ENCODE measurements at places on chromosomes 12 and 14.

- H3K36me3 ChIP-seq = no peaks in the 10 kb centered on the region
Measured at GRCh38 chr12:72030277-72030676, 91.6 kb downstream of the TPH2 start.

DNA sequence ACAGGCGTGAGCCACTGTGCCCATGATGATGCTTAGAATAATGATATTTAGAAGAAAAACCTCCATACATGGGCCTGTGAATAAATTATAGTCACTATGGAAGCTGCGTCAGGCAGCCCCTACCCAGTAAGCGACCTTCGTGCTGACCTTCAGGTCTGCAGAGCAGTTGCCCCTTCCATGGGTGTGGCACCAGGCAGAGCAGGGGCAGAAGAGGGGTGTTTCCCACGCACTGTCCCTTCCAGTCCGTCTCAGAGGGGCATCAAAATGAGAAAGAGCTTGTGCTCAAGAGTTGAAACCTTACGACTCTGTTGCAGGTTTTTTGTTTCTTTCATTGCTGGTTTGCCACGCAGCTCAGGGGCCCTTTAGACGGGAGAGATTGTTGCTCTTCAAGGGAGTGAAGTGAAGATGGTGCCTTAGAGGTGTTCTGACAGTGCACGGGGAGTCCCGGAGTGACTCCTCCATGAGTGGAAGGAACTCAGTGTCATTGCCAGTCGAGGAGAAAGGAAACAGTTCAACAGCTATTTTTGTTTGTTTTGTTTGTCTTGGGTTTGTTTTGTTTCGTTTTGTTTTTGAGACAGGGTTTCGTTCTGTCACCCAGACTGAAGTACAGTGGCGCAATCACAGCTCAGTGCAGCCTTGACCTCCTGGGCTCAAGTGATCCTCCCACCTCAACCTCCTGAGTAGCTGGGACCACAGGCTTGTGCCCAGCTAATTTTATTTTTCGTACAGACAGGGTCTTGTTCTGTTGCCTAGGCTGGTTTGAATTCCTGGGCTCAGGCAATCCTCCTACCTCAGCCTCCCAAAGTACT lies 13.9 kb downstream of the CKB start:
- no peak for DNase-seq
- no peaks in the 10 kb centered on the region for H3K27me3 ChIP-seq
- H3K4me1 ChIP-seq = no peaks in the 10 kb centered on the region
- peaks cover 23% of the 10 kb centered on the region for H3K36me3 ChIP-seq

- H3K27ac ChIP-seq = no peak overlapping the region
- no peaks in the 10 kb centered on the region for H3K36me3 ChIP-seq
- H3K4me1 ChIP-seq = no peaks in the 10 kb centered on the region
- H3K27me3 ChIP-seq = no peaks in the 10 kb centered on the region
Measured at GRCh38 chr12:54311051-54311450, 10.2 kb upstream of the NFE2 start.

- H3K4me1 ChIP-seq = no peaks in the 10 kb centered on the region
- H3K27me3 ChIP-seq = no peaks in the 10 kb centered on the region
- H3K4me3 ChIP-seq = no peak overlapping the region
- no peak for DNase-seq
- peaks cover 17% of the 10 kb centered on the region for H3K36me3 ChIP-seq
Measured at GRCh38 chr14:55386037-55386808, 25.4 kb downstream of the ATG14 start.

GRCh38 chr12:93540466-93540865 lies 32.0 kb upstream of the SOCS2 start:
- H3K27me3 ChIP-seq = peaks cover 7% of the 10 kb centered on the region
- H3K27ac ChIP-seq = no peak overlapping the region
- no peaks in the 10 kb centered on the region for H3K36me3 ChIP-seq
- DNase-seq = no peak
- no peak overlapping the region for H3K4me3 ChIP-seq

DNA sequence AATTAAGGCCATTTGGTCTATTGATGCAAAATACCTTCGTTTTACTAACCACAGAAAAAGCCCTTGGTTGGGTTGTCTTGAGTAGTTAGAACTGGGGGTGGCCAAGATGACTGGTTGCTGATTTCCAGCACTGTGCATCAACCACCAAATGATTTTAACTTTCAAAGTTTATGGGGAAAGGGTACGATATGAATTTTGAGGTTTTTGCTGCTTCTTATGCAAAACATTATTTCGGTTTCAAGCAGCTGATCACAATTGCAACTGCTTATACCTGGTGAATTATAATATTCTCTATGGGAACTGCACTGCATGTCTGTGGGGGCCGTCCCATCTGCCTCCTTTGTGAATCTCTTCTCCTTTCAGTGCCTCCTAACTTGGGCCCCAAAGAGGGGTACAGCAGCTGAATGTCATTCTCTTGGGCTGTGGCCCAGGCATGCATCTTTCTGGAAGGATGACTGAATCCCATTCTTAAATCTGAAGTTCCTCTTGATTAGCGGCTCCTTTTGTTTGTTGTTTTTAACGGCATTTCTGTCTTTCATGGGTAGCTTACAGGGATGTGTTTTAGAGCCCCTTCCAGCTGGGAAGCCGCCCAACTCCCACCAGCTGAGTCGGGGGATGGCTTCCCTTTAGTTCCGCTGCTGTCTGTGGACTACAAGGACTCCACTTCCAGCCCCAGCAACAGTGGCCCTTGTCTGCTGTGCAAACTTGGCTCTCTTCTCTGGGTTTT lies 479.8 kb downstream of the ZFP36L1 start:
- H3K36me3 ChIP-seq = peaks cover 6% of the 10 kb centered on the region
- H3K4me1 ChIP-seq = peaks cover 72% of the 10 kb centered on the region
- H3K4me3 ChIP-seq = no peak overlapping the region
- no peak overlapping the region for H3K27ac ChIP-seq
